HuH-7 (cell line): ENCODE measurements at places on chromosomes 12 and 14.
A peak's percentile ranks its signal among the peaks of the same experiment; 100 is the strongest.

- no peak for DNase-seq
Observed at GRCh38 chr12:49582201-49582600, 14.3 kb upstream of the MCRS1 start.

- no peak for DNase-seq
Observed at GRCh38 chr14:75879031-75879430, 102.8 kb downstream of the TGFB3 start.

DNA sequence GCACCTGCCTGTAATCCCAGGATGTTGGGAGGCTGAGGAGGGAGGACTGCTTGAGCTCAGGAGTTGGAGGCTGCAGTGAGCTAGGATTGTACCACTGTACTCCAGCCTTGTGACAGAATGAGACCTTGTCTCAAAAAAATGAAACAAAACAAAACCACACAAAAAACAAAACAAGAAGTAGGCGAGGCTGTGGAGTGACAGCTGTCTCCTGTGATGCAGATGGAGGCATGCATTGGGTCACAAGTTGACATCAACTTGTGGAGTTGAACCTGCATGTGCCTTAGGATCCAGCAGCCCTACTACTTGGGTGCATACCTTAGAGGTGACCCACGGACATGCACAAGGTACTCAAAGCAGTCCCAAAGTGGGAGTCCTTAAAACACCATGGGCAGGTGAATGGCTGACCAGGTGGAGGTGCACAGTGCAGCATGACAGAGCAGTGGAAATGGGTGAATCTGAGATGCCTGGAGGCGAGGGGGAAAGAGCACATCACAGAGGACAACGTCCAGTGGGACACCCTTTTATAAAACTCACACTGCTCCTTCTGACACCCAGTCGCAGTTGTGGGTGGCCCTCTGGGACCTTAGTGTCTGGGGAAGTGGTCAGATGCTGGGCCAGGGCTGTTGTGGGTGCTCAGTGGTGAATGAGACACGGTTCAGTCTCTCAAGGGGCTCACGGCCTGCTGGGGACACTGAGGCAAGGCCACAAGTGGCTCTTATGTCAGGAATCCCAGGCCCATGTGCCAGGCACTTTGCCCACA lies 12.7 kb downstream of the PLBD2 start:
- DNase-seq: no peak

DNA sequence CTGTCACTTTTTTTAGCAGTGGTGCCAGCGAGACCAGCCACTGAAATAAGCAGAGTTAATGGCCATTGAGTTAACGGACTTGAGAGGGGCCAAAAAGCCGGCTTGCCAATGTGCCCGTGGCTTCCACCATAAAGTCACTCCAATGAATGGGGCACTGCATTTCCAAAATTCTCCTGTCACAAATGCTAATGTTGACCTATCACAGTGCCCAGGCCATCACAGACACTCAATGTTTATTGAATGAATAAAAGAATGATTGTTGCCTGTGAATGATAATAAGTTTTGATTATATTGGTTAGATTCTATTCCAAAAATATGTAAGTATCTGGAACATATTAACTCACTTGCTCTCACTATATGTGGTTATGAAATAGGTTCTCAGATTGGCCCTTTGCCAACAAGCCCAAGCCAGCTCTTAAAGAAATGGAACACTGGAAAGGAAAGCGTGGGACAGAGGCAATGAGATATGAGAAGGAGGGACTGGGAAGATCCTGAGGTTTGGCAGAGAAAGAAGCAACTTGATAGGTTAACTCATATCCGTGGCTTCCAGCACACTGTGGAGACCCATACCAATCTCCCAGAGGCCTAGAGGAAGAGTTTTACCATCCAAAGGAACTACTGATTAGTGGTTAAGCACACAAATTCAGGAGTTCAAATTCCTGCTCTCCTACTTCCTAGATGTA lies 108.7 kb downstream of the BTG1 start:
- DNase-seq: no peak

DNA sequence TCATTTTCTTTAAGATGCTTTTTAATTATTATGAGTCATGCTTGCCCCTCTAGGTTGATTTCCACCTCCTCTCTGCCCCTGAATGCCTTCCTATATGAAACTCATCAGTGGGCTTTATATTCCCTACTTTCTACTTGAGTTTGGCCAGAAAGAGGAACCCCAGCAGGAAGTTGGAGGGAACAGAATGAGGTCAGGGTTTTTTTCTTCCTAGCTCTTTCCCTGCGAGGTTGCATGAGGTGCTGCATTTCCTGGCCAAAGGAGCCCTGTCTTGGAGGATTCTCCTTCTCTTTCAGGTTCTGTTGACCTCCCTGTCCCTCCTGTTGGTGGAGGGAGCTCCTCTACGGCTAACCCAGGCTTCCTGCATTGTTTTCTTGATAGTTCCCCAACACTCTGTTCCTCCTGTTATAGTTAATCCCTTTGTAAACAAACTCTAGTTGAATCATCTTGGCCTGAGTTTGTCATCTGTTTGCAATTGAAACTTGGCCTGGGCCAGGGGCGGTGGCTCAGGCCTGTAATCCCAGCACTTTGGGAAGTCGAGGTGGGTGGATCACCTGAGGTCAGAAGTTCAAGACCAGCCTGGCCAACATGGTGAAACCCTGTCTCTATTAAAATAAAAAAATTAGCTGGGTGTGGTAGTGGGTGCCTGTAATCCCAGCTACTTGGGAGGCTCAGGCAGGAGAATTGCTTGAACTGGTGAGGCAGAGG lies 15.3 kb upstream of the SPIC start:
- DNase-seq: peak; percentile 51

GRCh38 chr14:89393222-89393745 lies 23.7 kb downstream of the FOXN3 start:
- no peak for DNase-seq

- DNase-seq: peak; percentile 53
Observed at GRCh38 chr12:124744659-124745464, 118.8 kb downstream of the SCARB1 start.

GRCh38 chr12:70271025-70271424 lies 27.8 kb downstream of the CNOT2 start:
- DNase-seq: peak; percentile 32

DNA sequence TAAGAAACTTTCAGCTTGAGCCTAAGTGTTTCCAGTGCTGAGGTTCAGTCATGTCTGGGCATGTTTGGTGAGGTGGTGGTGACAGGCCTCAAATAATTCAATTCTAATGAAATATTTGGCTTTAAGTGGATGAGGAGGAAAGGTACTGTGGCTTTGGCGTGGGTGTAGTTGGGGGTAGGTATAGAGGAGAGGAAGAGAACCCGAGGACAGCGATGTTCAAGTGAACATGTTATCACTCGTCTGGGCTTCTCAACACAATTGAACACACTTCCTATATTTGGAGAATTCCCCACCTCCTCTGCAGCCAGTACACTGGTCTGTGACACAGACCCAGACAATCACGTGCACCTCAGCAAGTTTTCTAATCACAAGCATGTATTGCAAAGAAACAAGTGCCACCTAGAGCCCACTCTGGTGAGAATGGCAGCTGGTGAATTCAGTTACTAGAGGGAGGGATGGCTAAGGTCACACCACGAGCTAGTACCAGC lies 53.0 kb downstream of the IFNG-AS1 start:
- no peak for DNase-seq

GRCh38 chr12:114733919-114734318 lies 49.9 kb upstream of the TBX3 start:
- DNase-seq: no peak

DNA sequence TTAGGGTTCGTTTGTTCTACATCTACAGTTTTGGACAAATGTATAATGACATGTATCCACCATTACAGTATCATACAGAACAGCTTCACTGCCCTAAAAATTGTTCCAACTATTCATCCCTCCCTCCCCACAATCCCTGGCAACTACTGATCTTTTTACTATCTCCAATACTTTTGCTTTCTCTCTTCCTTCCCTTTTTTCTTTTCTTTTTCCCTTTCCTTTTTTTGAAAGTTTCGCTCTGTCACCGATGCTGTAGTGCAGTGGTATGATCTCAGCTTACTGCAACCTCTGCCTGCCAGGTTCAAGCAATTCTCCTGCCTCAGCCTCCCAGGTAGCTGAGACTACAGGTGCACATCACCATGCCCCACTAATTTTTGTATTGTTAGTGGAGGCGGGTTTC lies 2.6 kb upstream of the ACOT4 start:
- no peak for DNase-seq

- no peak for DNase-seq
Observed at GRCh38 chr12:63068857-63069442, 82.1 kb downstream of the AVPR1A start.

DNA sequence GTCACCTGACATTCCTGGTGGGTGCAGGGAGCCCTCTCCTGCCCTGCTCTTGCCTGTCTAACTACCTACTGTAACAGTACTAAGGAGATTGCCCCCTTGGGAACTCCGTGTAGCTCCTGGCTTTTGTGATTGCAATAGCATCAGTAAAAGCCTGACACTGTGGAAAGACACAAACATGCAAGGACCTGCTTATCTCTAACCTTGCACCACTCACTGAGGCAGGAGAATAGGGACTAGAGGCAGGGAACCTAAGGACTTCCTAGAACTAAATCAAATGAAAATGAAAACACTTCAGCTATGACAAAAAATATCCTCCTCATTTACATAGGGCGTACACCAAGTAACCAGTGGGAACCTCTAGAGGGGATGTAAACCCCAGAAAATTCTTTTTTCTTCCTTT lies 28.5 kb downstream of the TUBA1A start:
- DNase-seq: no peak

GRCh38 chr14:92935446-92935845 lies 12.5 kb downstream of the CHGA start:
- DNase-seq: no peak

GRCh38 chr12:70590549-70591226 lies 46.5 kb downstream of the PTPRB start:
- DNase-seq: no peak

DNA sequence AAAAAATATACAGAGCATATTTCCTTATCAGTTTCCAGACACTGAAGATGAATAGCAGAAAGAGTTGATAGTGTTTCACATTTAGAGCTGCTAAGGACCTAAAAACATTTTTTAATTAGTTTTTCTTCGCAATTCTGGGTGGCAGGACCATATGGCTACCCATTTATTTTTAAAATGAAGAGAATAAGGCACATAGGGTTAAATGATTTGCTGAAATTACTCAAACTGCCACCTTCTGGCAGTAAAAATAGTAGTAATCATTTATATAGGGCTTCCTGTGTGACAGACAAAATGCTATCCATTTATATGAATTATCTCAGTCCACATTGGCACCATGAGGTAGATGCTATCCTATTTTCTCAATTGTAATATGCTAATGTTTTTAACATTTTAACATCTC lies 108.6 kb upstream of the CCDC196 start:
- no peak for DNase-seq

- DNase-seq: no peak
Observed at GRCh38 chr14:35506461-35506860, 27.5 kb upstream of the INSM2 start.

- DNase-seq: no peak
Observed at GRCh38 chr12:5191803-5192538, 148.3 kb downstream of the KCNA5 start.

DNA sequence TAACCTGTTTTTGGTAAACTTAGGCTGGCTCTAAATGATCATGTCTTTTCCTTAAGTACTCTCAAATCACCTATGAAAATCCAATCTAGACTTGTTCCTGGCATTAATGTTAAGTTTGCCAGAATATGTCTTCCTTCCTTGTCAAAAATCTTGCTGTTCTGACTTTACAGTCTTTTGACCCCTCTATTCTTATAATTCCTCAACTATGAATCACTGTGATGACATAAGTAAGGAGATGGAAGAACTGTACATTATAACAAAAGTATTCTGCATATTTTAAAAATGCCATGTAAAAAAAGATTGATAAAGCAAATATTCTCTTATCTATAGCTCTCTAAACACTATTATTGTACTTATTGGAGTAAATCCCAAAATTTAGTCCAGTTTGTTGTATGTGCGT lies 51.4 kb upstream of the BAZ1A start:
- DNase-seq: no peak

DNA sequence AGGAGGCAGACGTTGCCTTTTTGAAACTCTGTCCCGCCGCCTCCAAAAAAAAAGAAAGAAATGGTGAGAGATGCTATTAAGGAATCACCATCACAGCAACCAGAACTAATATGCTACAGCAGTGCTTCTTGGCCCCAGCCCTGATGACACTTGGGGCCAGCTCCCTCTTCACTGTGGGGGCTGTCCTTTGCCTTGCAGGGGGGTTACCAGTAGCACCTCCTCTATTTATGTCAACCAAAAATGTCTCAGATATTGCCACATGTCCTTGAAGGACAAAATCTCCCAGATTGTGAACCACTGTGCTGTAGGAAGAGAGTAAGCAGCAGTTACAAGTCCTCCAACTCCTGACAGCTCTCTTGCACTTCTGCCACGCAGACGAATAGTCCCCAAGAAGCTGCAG lies 76.4 kb downstream of the LRRC74A start:
- DNase-seq: no peak

GRCh38 chr12:27875677-27876076 lies 95.6 kb upstream of the MANSC4 start:
- no peak for DNase-seq

- DNase-seq: no peak
Observed at GRCh38 chr14:35202195-35202594, 79.8 kb downstream of the PRORP start.

DNA sequence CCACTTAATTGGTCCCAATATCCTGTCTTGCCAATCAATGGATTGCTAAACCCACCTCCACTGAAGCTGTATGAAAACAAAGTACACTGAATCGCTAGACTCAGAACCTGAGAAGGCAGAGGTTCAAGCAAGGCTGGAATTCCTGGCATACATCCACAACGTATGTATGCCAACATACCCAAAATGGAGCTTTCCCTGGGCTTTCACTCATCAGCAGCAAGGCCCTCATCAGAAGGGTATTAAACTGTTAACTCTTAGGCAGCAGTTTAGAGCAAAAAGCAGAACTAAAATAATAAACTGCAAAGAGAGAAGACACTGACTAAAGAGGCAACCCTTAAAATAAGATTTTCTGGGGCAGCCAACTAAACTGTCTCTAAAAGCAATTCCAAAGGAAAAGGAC lies 13.6 kb downstream of the MED13L start:
- DNase-seq: no peak

- DNase-seq: no peak
Observed at GRCh38 chr14:97179573-97179972, 382.4 kb downstream of the VRK1 start.

- DNase-seq: no peak
Observed at GRCh38 chr14:105937253-105938054, 411.1 kb downstream of the TMEM121 start.

GRCh38 chr12:100127766-100128511 lies 14.7 kb downstream of the BLTP3B start:
- no peak for DNase-seq

DNA sequence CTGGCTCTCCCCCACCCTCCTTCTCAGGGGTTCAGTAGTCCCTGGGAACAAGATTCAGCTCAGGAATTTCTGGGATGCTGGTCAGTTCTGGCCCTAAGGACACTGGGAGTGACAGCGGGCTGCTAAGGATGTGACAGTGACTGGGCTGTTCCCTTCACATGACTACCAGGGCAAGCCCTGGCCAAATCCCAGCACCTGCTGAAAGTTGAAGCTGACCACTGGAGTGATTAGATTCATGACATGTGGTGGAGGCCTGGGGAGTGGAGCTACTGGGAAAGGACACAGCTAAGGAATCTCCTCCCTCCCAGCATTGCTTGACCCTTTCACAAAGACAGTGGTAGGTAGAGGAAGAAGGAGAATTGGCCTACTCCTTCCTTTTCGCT lies 204.9 kb downstream of the DAD1 start:
- DNase-seq: no peak

GRCh38 chr12:32379667-32380066 lies 19.7 kb upstream of the FGD4 start:
- DNase-seq: no peak

- DNase-seq: no peak
Observed at GRCh38 chr12:29343022-29343799, 37.8 kb downstream of the ERGIC2 start.

- DNase-seq: no peak
Observed at GRCh38 chr12:25716842-25717241, 163.8 kb upstream of the LMNTD1 start.
